ENCODE measurements at places on chromosomes 11 and 22.
A peak's percentile ranks its signal among the peaks of the same experiment; 100 is the strongest.

- peak; percentile 8 for DNase-seq
These were observed 273.2 kb downstream of the DCDC1 start for GRCh38 chr11:31096191-31096805.

- no peak for DNase-seq
These were observed 7.1 kb downstream of the DCHS1 start for GRCh38 chr11:6648501-6648900.

DNA sequence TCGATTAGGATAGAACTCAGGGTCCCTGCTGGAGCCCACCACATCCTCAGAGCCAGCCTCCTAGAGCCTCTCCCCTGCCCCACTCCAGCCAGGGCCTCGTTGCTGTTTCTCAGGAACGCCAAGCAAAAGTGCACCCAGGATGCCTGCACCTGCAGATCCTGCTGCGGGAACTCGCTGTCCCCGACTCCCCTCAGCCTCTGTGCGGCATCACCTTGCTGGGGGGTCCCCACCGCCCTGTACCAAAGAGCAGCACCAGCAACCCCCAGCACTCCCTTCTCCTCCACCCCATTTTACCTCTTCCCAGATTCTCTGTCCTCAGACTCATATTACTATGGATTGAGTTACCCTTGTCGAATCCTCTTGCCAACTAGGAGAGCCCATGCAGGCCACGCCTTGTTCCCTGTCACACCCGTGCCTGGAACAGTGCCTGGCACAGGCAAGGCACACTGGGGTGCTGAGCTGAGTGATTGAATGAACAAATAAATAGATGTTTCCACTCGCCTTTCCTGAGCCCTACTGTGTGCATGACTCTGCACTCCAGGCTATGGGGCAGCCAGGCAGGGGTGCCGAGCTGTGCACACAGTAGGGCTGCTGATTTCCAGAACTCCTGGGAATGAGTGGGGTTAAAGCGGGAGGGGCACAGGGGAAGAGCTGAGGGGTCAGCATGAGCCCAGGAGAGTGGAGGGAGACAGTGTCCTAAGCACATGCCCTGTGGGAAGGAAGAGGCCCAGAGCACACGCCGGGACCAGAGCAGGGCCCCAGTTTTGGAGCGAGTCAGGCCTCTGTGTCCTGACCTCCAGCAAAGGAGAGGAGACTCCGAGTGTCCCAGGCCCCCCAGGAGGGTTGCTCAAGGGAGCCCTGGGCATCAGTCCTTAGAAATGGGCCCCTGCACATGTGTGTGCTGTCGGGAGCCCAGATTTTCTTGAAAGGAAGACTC lies 44.3 kb downstream of the LINC01488 start:
- DNase-seq: no peak

GRCh38 chr22:48208894-48209293 lies 1446.4 kb downstream of the TBC1D22A start:
- DNase-seq: no peak

DNA sequence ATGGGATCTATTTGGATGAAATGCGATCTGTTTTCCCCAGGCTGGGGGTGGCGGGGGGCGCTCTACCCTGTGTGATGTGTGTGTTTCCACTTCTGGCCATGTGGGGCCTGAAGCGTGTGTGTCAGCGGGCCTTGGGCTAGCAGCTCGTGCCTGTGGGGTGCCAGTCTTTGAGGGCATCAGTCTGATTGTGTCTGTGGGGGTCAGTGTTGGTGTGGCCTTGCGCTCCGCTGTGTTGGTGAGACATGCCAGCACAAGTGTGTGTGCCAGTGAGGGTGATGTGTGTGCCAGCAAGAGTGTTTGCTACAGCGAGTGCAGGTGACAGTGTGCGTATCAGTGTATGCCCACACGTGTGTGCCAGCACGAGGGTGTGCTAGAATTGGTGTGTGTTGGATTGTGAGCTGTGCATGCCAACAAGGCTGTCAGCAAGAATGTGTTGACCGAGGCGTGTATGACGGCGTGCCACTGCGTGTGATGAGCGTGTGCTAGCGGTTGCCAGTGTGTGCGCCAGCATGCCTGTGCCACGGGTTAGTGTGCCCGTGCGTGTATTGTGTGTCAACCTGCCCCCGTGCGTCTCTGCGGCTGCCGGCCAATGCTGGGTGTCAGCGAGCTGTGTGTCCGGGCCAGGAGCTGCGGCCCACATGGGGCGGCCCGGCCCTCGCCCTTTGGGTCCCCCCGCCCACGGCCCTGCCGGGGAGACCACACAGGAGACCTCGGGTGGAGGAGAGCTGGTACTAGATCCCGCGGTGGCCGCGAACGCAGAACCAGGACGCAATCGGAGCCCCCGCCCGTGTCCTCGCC lies 519 bp downstream of the ARRB1 start:
- peak; percentile 43 for DNase-seq

GRCh38 chr11:68528630-68529029 lies 68.1 kb downstream of the PPP6R3 start:
- DNase-seq: peak; percentile 32

Measured in activated CD4-positive, alpha-beta T cell treated with anti-CD3 and anti-CD28 coated beads, Interleukin-2, Interleukin-6, amounts not matched to agents 100 ng/mL and 50 ng/mL, durations not matched to agents 16 hours and 8 hours (primary cell).